Stomach (tissue), 19 donors: ENCODE measurements at places on chromosomes 2 and 18. TPM values are rescaled to one million over a fixed set of nuclear protein-coding genes. Genes with fewer than 3 reads are reported as not detected.
A peak's percentile ranks its signal among the peaks of the same experiment; 100 is the strongest.

DNA sequence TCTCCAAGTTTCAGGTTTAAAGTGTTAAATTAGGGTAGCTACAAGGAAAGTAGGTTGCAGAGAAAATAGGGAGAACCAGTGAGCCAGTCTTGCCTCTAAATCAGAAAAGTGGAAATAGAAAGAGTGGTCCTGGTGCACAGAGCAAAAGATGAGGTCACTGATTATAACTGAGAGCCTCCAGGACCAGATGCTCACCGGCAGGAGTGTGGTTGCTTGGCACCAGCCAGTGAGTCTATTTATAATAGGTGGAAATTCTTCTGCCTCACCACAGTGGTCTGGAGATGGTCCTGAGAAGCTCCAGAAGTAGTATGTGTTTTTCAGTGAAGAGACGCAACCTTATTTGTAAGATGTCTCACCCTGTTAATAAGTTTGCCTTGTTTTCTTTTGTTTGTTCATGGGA is 373.9 kb upstream of the KCNJ3 start:
- DNase-seq, result no peak

DNA sequence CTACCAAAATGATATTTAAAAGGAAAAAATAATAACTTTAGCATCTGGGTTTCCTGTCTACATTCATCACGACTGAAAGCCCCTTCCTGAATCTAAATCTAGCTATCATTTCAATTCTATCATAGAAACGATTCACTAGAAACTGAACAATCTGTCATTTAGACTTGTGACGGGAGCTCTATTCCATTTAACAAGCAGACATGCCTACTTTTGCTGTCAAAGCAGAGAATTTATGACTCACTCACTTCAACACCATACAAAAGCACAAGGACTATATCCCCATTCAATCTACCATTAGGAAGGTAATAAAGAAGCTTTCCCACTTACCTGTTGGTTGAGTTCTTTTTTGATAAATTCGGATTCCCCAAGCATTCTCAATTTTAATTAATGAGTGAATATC is 1072.3 kb downstream of the LRP1B start:
- no peak for DNase-seq

DNA sequence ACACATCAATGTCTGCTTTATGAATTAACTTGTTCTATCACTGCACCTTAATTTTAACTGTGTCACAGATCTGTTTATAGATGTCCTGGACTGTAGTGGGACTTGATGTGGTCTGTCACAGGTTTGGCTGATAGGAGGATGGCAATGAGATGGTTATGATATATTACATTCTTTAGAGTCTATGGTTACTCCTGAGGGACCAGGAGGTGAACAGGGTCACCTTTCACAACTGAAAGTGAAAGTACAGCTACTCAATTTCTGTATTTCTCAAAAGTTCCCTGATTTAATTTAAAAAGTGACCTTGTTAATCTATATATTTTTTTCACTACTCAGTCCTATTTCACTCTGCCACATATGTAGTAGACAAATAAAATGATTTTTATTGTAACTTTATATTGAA is 1284.1 kb upstream of the GYPC start:
- DNase-seq, result no peak

DNA sequence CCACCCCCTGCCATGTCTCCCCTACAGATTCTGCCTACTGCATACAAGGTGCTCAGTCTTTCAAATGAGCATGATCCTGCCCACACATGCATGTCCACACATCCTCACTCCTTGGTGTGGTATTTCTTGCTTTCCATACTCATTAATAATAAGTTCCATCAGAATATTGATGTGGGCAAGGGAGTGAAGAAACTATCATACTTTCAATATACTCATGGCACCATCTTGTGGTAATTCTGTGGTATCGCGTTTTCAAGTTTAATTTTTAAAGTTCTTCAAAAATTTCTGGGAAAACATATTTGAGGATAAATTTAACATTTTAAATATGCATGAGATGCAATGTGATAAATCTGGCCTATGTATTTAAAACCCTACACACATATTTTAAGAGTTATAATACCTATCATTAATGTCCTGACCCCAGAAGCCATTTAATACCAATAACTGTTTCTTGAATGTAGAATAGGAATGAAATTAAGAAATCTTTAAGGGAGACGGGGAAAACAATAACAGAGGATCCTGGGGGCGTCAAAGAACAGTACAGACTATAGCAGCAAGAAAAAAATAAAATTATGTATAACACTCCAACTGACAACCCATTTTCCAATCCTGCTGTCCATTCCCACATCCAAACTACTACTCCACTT is 110.1 kb downstream of the ZNF385B start:
- peak; percentile 39 for DNase-seq

GRCh38 chr2:168567836-168568235 is 111.8 kb downstream of the CERS6 start:
- DNase-seq, result no peak

GRCh38 chr18:77141401-77142118 is 9.0 kb upstream of the MBP start:
- no peak for DNase-seq

- no peak for DNase-seq
Measured at GRCh38 chr2:60442608-60443007, 110.8 kb downstream of the BCL11A start.

DNA sequence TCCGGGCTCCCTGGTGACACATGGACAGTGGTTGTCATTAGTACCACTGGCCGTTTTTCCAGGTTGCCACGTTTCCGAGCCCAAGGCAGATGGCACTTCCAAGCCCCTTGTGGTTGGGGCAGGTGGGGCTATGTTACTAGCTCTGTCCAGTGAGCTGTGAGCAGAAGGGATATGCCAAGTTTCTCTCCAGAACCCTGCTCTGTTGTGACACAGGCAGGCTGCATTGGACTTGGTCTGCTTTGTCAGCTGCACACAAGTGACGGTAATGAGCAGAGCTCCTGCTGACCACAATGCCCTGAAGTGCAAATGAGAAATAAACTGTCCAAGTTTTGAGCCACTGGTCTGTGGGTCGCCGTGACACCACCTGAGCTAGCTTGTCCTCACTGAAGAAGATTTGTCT is 118.8 kb downstream of the GYPC start:
- DNase-seq, result no peak

DNA sequence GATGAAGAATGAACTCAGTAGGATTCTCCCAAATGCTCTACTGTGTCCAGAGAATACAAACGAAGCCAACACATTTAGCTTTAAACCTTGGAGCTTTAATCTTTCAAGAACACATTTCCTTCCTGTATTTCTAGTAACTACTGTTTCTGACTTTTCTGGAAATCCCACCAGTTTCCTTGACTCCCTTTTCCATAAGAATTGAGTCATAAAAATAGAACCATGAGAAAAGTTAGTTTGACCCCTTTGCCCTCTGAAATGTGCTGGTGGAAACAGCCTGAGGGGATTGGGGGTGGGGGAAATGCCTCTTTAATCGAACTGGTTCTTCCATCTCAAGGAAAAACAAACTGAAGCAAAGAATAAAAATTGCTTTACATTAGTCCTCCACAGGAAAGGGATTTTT is 123.9 kb downstream of the TMEM17 start:
- peak; percentile 29 for DNase-seq

- DNase-seq, result no peak
Measured at GRCh38 chr2:136917411-136917881, 152.1 kb downstream of the THSD7B start.

DNA sequence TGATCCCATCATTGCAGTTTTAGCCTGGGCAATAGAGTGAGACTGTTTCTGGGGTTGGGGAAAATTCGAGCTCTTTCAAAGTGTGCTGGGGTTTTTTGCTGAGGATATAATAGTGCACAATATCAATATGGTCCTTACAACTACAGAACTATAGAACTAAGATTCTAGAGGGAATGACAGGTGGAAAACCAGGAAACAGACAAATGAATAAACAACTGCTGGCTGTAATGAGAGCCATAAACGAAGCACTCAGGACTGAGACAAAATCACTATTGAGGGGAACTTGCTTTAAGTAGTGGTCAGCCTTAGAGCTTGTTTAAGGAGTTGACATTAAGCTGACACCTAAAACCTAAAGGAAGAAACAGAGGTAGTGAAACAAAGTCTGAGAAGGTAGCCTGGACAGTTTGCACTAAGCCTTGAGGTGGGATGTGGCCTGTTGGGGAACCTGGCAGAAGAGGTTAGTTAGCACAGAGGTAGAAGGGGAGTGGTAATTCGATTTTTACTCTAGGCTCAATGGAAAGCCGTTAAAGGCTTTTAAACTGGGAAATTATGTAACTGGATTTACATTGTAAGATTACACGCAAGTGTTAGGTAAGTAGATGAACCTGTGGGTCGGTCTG is 33.8 kb downstream of the LCLAT1 start:
- DNase-seq, result no peak

DNA sequence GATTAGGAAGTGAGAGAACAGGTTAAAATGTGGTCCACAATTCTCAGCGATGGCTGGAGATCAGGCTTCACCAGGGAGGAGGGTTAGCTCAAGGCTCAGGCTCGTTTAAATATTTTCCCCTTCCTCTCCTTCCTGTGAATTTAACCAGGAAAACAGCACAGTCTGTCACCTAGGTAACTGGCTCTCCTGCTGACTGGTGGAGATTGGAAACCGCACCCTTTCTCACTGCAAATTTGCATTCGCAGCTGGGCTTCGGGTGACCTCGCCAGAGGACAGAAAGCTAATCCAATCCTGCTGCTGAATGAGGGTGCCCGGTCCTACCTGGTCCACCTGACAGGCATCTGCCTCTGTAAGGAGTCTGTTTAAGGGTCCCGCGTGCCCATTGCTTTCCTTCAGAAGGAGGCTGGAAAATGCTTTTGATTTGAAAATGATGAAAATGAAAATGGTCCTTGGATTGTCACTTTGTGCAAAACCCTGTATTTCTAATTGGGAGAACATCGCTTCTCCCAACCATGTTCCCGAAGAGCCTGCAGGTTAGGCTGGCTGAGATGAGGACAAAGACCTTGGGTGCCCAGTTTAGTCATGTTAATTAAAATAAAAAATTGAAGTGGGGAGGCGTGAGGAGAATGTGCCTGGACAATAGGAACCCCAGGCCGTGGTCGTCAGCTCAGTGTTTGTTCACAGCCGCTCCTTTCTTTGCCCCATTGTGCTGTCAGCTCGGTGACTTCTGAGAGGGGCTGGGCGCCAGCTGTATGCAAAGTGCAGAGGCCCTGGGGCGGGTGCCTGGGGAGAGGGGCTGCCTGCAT is 43.4 kb upstream of the MTCL1 start:
- DNase-seq, result peak; percentile 88

DNA sequence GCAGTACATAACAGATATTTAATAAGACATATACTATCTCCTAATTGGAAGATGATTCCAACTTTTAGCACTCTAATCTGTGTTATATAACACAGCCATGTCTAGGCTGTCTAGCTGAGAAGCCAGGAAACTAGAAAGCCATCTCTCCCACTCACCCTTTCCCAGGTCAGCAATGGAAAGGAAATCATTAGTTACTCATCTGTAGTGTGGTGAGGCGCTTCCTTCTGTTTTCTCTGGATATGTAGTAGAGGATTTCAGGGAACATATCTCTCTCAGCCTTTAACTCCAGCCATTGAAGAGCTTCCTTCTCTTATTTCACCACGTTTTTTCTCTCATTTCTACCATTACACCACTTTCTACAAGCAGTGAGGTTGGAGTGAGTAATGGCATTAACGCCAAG is 19.4 kb downstream of the RBBP8 start:
- DNase-seq, result no peak

GRCh38 chr2:171181064-171182049 is 20.7 kb upstream of the TLK1 start:
- no peak for DNase-seq

- no peak for DNase-seq
Measured at GRCh38 chr2:222430681-222431080, 6.3 kb downstream of the SGPP2 start.

GRCh38 chr2:30393510-30393909 is 53.5 kb upstream of the LCLAT1 start:
- no peak for DNase-seq

Gene NAB1
- total RNA-seq, result 61.6 TPM

Gene PKP4
- 223 TPM for total RNA-seq

Gene CDCA7
- total RNA-seq, result 8.7 TPM

Gene ATP8B1
- total RNA-seq, result 155 TPM

Gene SLC8A1
- total RNA-seq, result 21.4 TPM

Gene CTLA4
- not detected for total RNA-seq

Gene CRYGD
- not detected for total RNA-seq

Gene GPR35
- 68.9 TPM for total RNA-seq

Gene HOXD1
- total RNA-seq, result not detected

Gene SRD5A2
- not detected for total RNA-seq

Gene ANKRD30BL
- not detected for total RNA-seq

Gene MYOM1
- total RNA-seq, result 37.9 TPM
